ENCODE measurements at places on chromosomes 2 and 18.

GRCh38 chr2:225041207-225041850 lies 939 bp downstream of the DOCK10 start:
- no peak for DNase-seq

DNA sequence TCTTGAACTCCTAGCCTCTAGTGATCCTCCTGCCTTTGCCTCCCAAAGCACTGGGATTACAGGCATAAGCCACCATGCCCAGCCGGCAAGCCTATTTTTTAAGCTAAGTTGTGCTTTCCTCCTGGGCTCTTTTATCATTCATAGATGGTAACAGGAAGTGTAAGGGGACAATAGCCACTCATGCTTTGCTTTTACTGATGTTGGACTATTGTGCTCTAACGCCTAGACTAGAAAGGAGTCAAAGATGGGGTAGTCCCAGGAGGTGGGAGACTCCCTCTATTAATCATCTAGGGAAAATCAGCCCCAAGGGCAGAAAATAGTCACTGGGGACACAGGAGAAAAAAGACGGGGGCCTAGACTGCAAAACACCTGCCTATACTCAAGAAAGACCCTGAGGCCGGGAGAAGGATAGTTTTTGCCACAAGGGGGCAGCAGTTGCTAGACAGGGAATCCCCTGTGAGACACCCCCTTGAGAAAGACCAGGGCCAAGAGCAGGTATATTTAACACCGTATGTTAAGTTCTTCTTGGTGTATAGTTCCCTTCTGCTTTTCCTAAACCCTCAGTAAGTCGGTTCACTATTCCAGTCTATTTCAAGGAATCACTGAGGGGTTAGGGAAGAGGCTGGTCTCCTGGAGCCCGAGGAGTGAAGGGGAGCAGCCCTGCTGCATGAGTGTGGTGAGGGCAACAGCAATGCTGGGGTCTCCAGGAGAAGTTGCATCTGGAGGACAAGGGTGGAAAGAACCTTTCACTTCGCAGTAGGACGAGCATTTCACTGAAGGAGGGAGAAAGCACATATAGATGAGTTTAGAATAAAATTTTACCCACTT lies 2.1 kb upstream of the CXCR1 start:
- no peak for DNase-seq

- no peak for DNase-seq
Observed at GRCh38 chr2:45670646-45671045, 19.2 kb downstream of the PRKCE start.

DNA sequence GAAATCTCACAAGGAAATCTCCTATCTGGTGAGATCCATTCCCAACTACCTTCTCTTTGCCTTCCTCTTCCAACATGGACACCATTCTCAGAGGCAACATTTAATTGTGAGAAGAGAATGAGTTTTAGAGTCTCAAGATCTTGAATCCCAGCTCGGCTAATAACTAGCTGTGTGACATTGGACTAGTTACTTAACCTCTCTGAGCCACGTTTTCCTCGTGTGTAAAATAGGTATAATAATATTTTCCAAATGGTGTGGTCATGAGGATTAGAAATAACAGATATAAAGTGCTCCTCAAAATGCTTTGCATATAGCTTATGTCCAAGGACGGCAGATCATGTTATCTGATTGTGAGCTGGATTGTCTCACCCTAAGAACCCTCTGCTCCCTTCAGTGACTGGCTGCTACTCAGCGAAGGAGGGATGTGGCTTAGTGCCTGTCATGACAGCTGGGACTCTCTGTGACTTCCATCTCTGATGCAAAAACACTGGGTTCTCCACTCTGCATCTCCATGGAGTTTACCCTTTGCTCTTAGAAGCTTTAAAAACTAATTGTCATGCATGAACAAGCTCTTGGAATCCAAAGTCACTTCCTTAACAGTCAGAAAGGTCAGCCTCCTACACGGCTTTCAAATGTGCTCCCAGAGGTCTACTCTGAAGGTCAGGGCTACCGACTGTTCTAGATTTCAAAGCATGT lies 38.4 kb upstream of the MRPL19 start:
- DNase-seq = no peak

- DNase-seq = no peak
Observed at GRCh38 chr18:75727456-75727855, 300.0 kb upstream of the SMIM21 start.

DNA sequence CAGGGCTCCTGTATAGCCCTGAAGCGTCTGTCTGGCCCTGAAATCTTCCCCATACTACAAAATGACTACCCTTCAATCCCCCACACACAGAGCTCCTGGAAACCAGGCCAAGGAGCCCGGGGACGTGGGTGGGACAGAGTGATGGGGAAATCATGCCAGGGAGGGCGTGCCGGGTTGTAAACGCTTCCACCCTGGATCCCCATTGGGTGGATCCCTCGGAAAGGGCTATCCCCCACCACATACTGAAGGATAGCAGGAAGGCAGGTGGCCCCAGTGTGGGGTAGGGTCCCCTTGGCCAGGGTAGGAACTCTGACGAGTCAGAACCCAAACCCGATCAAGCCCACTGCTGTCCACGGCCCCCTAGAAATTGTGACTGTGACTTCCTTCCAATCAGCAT lies 91.7 kb downstream of the INHBB start:
- no peak for DNase-seq

- no peak for DNase-seq
Observed at GRCh38 chr2:201408931-201409330, 42.3 kb downstream of the TRAK2 start.

DNA sequence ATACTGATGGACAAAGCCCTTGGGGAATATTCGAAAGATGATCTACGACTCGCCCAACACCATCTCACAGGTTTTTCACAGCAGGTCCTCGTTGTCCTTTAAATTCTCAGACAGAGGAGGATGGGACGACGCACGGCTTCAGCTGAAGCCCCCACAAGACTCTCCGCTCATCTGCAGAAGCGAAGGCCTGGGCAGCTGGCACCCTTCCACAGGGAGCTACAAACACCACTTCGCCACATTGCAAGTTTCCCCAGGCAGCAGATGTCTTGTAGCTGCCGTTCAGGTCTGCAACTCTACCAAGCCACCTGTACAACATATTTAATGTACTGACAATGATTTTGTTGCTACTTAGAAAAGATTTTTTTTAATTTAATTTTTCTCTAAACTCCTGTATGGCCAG lies 642.9 kb downstream of the ZEB2 start:
- no peak for DNase-seq

- no peak for DNase-seq
Observed at GRCh38 chr18:13570216-13570615, 156.1 kb downstream of the FAM210A start.

DNA sequence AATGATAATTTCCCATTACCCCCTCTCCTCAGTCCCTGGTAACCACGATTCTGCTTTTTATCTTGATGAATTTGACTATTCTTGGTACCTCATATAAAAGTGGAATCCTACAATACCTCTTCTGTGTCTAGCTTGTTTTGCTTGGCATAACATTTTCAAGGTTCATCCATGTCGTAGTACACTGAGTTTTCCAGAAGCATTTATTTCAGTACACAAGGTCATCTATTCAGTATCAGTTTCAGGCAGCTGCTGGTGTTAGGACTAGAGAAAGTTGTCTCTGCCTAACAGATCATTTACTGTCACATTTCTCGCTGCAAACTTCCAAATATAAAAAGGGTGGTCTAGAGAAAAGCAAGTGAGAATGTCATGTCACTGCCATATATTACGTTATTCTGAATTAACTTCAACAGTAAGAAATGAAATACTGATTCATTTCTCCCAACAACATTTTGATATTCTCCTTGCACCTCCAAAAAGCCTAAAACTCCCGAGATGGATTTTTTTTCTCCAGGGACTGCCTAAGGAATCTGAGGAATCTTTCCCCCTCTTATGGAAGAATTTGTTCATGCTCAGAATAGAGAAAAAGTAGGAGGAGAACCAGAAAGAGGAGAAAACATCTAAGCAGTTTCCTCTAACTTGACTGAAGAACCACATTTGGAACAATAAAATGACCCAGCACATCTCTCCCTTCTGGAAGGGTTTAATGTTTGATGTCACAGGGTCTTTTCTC lies 36.0 kb downstream of the CDK15 start:
- no peak for DNase-seq

- DNase-seq = no peak
Observed at GRCh38 chr2:128354726-128355470, 36.2 kb upstream of the HS6ST1 start.

DNA sequence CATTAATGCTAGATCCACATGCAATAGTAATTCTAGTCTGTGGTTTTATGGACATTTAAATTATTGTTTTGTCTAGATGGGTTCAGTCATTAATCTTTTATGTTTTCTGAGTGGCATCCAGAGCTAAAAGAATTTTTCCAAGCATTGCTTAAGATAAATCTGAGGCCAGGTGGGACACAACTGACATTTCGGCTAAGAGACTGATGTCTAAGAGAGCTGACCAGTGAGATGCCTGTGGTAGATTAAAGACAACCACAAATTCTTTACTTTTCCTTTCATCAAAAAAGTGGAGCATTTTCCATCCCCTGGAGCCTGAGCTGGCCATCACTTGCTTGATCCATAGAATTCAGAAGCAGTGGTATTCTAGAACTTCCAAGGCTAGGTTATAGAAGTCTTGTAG lies 182.2 kb downstream of the NRP2 start:
- DNase-seq = no peak

- DNase-seq = no peak
Observed at GRCh38 chr2:38146907-38147307, 71.0 kb upstream of the CYP1B1 start.

- no peak for DNase-seq
Observed at GRCh38 chr2:180322781-180323180, 315.7 kb upstream of the CWC22 start.

DNA sequence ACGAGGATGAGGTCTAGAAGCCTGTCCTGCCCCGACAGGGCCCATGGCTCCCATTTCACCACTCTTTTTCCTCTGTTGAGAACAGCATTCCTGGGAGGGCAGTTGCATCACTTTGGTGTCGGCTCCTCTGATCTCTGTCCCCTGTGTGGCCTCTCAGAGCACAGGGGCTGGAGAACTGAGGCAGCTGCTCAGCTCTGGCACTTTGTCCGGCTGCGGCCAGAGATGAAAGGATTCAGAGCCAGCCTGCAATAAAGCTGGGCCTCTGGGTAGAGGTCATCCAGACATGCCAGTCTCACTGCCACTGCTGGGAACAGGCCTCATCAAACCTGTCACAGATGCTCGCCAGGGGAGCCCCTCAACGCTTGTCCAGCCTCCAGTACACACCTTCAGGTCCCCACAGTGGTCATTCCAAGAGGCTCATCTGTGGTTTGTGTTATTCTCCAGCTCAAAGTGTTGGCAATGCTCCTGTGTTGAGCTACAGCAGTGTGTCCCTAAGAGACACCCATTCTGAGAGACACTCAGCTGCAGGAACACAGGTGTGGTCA lies 13.1 kb upstream of the ROCK2 start:
- no peak for DNase-seq

DNA sequence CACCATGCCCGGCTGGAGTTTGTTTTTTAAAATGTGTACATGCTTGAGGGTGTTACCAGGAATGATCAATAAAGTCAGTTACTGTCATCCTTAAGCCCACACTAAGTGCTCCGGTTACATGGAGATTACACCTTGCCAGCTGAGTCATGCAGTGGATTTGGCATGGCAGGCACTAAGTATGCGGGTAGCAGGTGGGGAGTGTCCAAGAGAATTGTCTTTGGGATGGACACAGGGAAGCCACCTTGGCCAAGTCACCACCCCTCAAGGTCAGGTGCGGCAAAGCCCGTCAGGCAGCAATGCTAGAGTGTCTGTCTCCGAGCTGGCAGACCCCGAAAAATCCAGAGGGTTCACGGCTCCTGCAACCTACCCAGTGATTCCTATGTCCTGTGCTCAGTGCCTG lies 54.8 kb downstream of the GBX2 start:
- DNase-seq = no peak

DNA sequence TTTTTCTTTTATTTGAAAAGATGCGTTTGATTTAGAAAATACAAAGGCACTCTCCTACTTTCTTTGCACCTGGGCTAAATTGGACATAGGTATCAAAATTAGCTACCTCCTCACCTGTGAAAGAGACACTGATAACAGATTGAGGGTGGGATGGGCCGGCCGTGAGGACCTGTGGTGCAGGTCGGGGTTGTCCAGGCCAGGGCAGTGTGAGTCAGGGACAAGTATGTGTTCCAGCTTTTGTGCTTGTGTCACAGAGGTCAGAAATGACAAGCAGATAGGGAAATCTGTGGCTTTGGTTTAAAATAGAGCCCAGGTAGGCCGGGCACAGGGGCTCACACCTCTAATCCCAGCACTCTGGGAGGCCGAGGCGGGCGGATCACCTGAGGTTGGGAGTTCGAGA lies 22.6 kb downstream of the MYL12B start:
- DNase-seq = no peak

DNA sequence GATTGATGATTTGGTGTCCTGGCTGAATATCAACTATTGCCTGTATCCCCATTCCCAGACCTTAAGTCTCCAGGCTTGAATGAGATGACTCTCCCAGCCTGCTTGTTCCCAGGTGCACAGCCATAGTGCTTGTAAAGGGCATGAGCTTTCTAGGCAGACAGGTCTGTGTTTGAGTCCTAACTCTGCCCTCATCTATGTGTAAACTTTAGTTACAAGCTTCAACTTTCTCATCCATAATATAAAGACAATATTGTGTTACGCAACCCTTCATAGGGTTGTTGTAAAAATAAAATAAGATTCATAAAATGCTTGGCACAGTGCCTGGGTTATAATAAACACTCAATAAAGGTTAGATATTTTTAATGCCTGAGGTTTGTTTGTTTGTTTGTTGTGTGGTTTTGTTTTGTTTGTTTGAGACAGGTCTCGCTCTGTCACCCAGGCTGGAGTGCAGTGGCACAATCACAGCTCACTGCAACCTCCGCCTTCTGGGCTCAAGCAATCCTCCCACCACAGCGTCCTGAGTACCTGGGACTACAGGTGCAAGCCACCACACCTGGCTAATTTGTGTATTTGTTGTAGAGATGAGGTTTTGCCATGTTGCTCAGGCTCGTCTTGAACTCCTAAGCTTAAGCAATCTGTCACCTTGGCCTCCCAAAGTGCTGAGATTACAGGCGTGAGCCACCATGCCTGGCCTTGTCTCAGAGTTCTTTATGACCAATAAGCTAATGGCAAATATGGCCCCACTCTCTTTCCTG lies 89.4 kb upstream of the MAPRE2 start:
- DNase-seq = no peak

DNA sequence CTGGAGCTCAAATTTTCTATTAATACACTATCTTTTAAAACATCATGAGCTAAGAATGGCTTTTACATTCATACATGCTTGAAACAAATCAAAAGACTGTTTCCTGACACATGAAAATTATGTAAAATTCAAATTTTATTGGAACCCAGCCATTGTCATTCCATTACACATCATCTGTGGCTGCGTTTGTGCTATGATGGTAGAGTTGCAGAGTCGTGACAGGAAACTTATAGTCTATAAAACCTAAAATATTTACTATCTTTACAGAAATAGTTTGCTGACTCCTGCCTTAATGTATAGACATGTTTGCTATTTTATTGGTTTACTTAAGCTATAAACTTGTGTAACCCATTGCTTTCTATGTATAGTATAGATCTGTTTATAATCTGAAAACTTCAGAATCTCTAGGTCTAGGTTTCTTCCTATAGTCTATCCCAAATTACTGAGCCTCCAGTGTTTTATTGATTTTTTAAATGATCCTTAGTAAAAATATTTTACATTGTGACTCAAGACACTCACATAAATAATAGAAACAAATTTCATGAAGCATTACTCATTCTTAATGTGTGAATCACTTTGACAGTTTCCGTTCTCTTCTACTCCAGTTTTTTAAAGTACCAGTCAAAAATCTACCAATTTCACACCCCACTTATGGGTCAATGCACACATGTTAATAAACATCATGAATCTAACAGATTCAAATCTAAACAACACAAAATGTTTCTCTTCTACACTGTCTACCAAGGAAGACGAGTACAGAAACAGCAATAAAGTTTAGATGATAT lies 26.4 kb upstream of the MRPL19 start:
- no peak for DNase-seq

- no peak for DNase-seq
Observed at GRCh38 chr2:37868866-37869265, 56.2 kb upstream of the RMDN2 start.

Data from cortex of kidney (tissue), 1 donor.